ENCODE measurements at places on chromosomes 5 and 9.
A peak's percentile ranks its signal among the peaks of the same experiment; 100 is the strongest.

DNA sequence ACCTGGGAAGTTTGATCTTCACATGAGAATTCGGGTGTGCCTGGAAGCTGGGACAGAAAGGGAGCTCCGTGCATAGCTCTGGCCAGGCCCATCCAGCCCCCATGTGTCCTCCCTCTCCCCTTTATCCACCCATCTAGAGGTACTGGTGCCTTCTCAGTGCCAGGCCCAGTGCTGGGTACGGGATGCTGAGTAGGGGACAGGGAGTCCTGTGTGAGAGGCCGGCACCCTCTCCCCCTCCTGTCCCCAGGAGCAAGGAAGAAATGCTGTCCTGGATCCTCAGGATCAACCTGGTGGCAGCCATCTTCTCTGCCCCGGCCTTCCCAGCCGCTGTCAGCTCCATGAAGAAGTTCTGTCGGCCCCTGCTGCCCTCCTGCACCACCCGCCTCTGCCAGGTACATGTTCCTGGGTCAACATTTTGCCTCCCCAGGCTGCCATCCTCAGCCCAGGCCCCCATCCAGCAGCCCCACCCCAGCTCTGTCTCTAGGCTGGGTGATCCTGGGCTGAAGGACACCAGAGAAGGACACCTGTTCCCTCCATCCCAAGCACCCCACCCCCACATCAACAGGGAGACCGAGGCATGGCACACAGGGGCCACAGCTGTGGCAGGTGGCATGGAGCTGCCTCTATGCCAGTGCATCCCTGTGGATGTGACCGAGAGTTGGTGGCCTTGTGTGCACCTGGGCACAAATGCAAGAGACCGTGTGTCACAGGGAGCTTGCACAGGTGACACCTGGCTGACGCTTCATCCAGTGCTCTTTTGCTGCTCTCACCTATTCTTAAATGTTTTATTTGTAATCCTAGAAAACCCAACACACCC, 43.0 kb downstream of the PSD2 start:
- no peak for DNase-seq

DNA sequence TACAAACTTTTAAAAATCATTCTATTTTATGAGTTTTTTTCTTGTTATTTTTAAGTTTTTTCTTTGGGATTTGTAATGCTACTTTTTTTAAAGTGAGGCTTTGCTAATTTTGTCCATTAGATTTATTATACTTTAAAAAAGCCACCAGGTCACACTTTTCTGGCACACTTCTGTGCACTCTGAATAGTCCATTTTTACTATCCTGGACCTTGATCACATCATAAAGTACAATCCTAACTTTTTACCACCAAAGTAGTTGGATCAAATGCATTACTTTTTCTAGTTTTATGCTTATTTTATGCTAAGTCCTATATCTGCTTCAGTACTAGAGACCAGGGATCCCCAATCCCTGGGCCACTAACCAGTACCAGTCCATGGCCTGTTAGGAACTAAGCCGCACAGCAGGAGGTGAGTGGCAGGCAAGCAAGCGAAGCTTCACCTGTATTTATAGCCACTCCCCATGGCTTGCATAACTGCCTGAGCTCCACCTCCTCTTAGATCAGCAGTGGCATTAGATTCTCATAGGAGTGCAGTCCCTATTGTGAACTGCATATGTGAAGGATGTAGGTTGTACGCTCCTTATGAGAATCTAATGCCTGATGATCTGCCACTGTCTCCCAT, 16.0 kb downstream of the FRRS1L start:
- no peak for DNase-seq

DNA sequence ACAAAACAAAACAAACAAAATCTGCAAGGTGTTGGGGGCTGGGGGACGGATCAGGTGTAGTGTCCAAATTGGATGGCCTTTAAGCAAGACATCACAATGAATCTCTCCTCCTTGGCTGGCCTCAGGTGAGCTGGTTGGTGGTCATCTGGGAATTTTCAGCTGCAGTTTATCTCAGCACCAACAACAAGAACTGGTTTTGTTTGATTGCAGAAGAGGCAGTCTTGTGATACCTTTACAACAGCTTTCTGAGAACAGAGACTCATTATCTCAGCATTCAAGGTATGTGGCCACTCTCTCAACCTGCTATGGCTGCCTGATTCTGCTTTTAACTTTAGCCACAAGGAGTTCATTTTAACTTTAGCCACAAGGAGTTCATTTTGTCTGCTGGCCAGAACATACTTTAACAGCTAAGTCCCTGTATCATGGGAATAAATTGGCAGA, 1543.4 kb downstream of the EFNA5 start:
- no peak for DNase-seq

GRCh38 chr9:31071606-31072286, 1312.7 kb upstream of the ACO1 start:
- no peak for DNase-seq

- no peak for DNase-seq
Observed at GRCh38 chr9:36637491-36638270, 65.0 kb downstream of the MELK start.

- no peak for DNase-seq
Observed at GRCh38 chr9:131335368-131335755, 45.8 kb downstream of the PLPP7 start.

DNA sequence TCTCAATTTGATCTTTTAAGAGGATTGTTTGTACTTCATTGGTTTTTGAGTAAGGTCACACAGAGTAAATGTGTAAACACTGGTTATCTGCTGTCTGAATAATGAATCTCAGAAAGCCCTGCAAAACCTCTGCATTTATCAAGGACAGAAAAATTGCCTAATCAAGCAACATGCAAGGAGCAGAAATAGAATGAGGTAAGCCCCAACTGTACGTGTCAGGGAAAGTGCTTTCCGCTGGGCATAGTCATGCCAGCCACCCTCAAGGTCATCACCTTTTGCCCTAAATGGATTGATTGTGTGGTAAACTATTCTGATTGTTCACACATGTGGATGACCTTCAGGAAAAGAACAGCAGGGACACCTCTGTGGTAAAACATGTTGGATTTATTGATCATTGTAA, 376.9 kb upstream of the KCNN2 start:
- DNase-seq, result no peak

GRCh38 chr5:156121882-156122281, 205.1 kb upstream of the SGCD start:
- DNase-seq, result no peak

- DNase-seq, result peak; percentile 41
Observed at GRCh38 chr9:107460153-107461023, 29.2 kb downstream of the KLF4 start.

GRCh38 chr5:72035831-72036230, 71.4 kb upstream of the MAP1B start:
- no peak for DNase-seq

DNA sequence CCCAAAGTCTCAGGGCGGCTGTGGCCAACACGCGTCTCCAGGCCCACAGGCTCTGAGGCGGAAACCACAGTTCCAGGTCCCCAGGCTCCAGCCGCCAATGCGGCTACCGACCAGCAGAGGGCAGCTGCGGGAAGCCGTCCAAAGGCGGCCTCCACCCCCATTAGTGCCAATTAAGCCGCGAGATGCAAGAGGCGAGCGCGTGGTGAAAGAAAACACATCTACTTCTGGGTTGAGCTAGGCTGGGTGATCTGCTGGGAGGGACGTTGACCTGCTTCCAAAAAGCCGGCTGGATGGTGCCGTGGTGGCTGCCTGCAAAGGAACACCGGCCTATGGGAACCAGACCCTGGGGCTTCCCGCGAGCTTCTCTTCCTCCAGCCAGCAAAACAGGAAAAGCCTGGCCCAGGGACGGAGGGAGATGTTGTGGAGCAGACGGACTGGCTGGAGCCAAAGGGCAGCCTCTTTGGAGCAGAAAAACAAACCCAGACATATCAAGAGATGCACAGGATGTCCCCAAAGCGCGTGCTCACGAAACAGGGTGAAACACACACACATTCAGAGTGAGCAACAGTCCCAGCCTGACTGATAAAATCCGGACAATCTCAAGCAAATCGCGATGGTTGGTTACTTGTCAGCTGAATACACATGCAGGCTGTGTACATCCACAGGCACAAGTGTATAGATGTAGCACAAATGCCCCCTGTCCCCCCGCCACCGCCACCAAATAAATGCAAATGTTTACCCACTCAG, 187.1 kb upstream of the BRINP1 start:
- peak; percentile 79 for DNase-seq

DNA sequence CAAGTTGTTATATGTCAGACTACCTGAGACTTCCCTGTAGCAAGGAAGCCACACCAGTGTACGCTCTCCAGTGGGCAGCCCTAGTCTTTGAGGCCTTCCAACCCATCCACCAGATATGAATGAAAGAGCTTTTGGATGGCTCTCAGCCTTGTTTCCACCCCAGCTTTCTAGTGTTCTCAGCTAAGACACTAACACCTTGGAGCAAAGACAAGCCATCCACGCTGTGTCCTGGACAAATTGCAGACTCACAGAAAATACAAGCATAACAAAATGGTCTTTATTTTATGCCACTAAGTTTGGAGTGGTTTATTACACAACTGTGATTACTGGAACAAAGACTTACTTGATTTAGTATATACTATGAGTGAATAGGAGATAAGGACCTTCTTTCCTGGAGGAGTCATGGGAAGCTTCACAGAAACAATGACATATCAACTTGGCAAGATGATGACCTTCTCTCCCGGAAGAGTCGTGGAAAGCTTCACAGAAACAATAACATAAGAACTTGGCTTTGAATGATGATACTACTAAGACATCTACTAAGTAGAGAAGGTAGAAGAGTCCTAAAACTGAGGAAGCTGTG, 134.0 kb upstream of the VCAN start:
- DNase-seq, result no peak

DNA sequence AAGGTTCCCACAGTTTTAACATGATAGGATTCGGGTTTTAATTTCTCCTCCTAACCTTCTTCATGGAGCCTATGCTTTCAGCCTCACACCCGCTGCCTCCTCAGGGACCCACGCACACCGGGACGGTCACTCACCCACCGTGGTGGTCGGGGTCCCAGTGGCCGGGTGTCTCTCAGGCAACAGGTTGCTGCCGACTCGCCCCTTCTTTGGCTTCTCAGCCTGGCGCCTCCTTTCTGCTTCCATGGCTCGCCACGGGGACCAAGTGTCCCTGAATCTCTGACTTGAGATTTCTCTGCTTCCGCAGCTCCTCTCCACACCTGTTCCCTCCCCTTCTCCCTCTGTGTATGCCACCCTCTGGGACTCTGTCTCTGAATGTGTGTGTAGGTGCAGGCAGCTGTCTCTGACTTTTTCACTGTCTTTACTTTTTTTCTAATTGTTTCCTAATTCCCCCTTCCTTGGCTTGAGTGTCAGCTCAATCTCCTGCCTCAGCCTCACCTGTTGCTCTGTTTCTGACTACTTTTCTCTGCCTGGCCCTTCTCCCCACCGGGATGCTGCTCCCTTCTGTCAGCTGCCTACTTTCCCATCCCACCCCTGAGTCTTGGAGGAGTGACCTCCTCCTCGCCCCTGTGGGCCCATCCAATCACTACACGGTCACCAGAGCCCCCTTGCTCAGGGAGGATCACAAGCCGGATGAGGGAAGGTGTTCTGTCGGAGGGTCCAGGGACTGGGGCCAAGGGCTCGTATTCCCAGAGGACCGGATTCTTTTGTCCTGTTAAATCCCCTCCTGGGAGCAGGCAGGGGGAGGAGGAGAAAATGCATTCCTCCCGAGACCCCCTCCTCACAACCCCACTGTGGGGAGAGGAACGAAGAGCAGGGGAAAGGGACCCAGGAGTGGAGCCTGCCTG, at the start of gene PROP1:
Gene PROP1, minus strand, starts transcription at position 552 of the 905 bp plus-strand sequence. Its CDS starts 309 bp downstream, at position 243.
- peak; percentile 61 for DNase-seq

- peak; percentile 39 for DNase-seq
Observed at GRCh38 chr9:128550770-128551656, 1.4 kb upstream of the SPTAN1 start.

GRCh38 chr5:50439221-50439620, 1.9 kb downstream of the EMB start:
- DNase-seq, result no peak

DNA sequence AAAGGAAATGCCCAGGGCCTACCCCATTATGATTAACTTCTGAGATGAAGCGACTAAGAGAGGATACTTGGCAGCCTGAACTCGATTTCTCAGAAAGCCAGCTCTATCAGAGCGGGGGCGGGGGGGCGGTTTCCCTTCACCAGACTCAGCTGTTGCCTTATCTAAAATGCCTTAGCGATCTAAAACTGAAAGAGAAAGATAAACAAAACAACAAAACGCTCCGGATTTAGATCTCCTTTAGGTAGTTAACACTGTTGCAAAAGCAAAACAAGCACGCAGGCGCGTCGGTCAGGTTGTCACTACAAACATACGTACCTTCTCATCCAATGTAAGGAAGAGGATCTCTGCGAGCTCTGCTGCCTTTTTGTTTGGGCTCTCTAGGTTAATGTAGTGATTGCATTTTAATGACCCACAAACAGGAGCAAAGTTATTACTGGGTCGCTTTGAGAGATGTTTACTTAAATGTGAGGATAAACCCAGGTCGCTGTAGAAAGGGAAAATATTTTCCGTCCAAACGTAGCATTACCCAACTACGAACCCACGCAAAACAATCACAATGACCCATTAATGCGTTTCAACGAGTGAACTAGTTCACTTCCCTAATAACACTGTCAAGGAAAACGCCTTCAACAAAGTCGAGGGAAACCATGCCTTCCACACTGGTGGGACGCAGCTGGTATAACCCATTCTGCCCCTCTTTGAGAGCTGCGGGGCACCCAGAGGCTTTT, 982 bp downstream of the EPB41L4A start:
- no peak for DNase-seq

DNA sequence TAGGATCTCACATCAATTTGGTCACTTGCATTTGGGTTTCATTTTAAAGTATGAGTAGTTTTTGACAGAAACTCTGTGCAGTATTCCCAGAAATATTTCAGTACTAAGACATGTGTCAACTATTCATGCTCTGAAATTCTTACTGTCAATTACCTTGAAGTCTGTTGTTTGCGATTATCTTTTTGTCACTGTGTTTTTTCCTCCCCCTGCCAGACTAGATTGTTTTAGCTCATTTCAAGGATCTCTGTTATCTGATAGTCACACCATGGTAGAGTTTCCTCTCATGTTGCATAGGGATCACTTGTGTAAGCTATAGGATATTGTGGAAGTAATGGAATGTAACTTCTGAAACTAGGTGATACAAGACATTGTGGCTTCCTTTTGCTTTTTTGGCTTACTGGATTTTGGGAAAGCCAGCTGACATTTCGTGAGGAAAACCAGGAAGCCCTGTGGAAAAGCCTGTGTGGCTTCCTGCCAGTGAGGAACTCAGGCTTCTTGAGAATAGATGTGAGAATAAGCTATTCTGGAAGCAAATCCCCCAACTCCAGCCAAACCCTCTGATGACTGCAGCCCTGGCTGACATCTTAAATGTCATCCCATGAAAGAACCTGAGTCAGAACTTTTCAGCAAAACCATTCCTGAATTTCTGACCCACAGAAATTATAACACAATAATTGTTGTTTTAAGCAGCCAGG, 122.2 kb downstream of the FGF10 start:
- DNase-seq, result no peak

Data from iPS-NIHi11 (cell line).